ENCODE measurements at places on chromosomes 5 and 9. TPM values are rescaled to one million over a fixed set of nuclear protein-coding genes. Genes with fewer than 3 reads are reported as not detected.

DNA sequence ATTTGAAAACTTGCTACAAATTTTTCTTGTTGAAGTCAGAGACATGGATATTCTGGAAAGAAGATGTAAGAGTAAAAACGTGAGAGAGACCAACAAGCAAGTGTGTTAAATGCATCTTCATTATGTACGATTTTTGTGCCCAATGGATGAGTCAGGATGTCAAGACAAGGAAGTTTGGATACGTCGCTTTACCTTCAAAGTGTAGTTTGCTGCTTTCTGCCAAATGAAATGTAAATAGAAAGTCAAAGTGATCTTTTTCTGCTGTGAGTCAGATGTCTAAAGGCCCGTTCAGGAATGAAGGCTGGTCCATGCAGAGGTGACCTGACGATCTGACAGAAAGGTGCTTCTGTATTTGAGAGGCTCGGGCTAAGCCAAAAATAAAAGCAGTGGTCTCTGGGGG is 273.1 kb upstream of the PIK3R1 start:
- no peak for DNase-seq

GRCh38 chr5:142323480-142324135 is 1.2 kb downstream of the SPRY4 start:
- DNase-seq = no peak

- no peak for DNase-seq
These were observed 63.4 kb downstream of the BARX1 start for GRCh38 chr9:93891549-93892310.

GRCh38 chr9:6757132-6757455 is 679 bp upstream of the KDM4C start:
- DNase-seq = no peak

GRCh38 chr5:175682664-175683063 is 24.8 kb downstream of the HRH2 start:
- no peak for DNase-seq

DNA sequence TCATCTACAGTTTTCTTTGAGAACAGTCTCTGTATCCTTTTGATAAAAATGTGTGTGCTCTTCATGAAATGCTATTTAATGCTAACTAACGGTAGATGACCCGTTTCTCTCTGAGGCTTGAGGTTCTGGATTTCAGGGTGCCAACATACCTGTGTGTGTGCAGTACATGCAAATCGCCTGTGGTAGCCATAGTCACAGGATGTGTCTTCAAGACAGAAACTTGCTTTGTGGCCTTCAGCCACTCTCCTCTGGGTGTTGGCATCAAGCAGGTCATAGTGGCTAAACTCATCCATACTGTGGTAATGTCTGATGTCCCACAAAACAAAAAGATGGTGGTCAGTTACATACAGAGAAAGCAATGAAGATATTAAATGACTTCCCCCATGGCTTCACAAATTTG is 4.2 kb downstream of the LOX start:
- DNase-seq = no peak

- no peak for DNase-seq
These were observed 526 bp upstream of the STXBP1 start for GRCh38 chr9:127611603-127611898.

GRCh38 chr5:44869928-44870327 is 61.2 kb downstream of the MRPS30 start:
- DNase-seq = no peak

DNA sequence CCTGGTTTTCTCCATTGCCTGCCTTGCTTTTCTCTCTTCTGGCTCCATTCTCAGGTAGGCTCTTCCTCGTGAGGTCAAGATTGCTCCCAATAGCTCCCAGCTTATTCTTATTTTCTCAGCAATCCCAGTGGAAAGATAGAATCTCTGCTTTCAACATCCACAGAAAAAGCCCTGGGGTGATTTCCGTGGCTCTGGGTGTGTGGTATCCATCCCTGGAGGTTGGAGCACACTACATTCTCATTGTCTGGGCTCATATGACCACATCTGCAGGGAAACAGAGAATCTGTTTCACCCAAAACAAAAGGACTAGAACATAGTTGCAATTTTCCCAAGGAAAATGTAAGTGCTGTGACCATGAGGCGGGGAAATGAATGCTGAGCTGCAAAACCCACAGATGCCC is 236.0 kb downstream of the TENT4A start:
- no peak for DNase-seq

DNA sequence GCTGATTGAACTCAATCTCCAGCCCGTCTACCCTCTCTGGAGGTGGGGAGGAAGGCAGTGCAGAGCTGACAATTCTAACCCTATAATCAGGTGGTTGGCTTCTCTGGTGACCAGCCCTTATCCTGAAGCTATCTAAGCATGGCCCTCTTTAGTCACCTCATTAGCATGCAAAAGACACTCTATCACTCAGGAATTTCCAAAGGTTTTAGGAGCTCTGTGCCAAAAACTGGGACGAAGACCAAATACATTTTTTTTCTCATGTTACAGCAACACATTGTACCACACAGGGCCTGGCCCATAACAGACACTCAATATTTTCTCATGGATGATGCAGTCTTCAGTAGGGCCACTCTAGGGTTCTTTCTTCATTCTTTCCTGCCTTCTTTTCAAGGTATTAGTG is 118.8 kb upstream of the VLDLR start:
- no peak for DNase-seq

DNA sequence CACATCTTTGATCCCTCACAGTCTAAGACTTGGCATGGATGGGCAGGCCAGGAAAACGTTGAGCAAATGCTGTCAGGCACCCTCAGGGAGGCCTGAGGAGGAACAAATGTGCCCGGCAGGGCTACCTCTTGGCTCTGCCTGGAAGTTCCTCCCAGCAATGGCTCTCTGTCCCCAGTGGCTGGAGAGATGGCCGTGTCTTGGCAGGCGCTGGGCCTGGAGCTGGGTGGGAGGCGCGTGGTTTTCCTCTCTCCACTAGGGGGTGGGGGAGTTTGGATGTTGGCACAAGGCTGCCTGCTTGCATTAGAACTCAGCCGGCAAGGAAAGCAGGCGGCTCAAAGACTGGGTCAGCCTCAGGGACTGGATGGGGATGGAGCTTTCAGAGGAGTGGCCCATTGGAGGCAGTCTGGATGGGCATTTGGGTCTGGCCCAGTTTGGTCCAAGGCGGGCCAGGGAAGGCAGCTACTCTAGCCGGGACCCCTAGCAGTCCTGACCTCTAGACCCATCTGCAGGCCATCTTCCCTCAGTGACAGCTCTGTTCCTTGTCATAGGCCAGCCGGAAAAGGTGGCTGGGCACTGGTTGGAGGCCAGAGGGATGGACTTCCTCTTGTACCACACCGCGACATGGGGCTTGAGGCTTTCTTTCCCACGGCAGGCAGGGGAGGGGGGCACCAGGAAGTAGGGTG is 68.2 kb upstream of the STC2 start:
- no peak for DNase-seq

GRCh38 chr9:110069326-110070248 is 138.4 kb downstream of the C9orf152 start:
- DNase-seq = no peak

- DNase-seq = no peak
These were observed 31.0 kb downstream of the GLDC start for GRCh38 chr9:6614489-6614888.

DNA sequence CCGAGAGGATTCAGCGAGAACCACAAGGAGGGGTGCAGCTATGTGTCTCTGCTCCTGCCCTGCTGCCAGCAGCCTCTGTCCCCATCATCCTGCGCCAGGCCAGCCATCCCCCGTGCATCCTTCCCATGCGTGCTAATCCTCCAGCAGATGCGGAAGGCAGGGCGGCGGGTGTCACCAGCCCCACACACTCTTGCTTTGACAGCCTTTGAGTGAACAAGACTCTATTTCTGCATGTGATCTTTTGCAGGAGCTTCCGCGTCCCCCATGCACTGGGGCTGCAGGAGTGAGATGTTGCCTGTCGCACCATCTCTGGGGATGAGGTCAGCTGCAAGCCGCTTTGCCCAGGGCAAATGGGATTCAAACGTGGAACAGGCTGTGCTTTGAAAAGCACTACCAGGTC is 58.0 kb upstream of the OLFM1 start:
- no peak for DNase-seq

- no peak for DNase-seq
These were observed 362.3 kb upstream of the PRR16 start for GRCh38 chr5:120101771-120102170.

DNA sequence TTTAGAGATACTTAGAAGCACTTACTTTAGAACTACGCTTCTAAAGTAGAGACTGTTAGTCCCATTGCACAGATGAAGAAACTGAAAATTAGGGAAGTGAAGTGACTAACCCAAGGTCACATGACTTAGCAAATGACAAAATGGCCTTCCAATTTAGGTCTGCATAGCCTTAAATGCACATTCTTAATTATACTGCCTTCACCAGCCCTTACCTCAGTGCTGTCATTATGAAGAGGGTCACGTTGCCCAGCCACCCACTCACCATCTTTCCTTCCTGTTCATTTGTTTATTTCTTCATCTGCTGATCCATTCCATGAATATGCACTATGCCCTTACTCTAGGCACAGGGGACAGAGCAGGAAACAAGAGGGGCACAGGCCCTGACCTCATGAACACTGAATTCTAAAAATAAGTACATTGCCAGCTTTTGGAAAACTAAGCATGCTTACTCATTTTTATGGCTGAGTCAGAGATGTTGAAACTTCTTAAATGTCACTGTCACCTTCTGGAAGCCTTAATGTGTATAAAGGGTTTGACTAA is 8.6 kb downstream of the HAVCR2 start:
- DNase-seq = no peak

- DNase-seq = no peak
These were observed 147.9 kb downstream of the DMRT2 start for GRCh38 chr9:1198085-1198484.

- no peak for DNase-seq
These were observed 82.3 kb downstream of the SECISBP2 start for GRCh38 chr9:89400403-89401116.

DNA sequence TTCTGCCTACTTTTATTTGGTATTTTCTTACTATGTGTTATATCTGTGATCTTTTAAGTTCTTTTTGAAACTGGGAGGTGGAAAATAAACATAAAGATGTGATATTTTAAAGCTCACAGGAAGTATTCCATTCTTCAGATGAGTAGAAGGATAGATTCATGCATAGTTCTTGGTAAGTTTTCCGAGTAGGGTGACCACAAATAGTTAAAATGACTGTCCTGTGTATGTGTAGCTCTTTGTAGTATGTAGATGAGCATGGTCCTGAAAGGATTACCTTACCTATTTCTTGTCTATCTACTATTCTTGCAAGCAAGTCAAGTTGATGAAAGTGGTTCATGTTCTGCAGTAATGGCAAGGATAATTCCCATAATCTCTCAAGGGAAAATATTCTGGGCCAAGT is 47.7 kb downstream of the SRFBP1 start:
- DNase-seq = no peak

DNA sequence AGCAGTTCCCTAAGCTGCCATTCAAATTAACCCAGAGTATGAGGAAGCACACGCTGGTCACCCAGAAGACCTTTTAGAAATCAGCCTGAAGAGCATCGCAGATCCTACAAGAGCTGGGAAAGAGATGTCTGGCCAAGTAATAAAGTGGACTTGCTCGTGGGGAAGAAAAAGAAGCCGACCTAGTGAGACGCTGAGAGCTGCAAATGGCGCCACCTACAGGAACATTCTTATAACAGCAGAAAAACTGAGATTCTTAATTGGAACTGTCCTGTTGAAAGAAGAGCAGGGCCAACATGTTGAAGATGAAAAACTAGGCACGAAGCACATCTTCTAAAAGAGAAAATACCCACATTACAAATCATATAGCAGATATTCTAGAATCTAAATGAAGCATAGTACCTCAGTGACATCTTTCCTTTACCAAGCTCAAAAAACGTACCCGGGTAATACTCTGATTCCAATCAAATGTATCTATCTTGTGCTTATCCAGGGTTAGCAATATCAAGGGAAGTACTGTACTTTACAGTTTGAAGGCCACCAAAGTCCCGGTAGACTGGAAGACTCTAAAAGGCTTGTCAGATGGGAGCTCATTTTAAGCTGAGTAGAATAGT is 3.9 kb upstream of the GNAQ start:
- DNase-seq = peak; percentile 84

- DNase-seq = no peak
These were observed 50.0 kb upstream of the ALDH1B1 start for GRCh38 chr9:38342532-38342931.

GRCh38 chr9:36676778-36677485 is 104.2 kb downstream of the MELK start:
- no peak for DNase-seq

DNA sequence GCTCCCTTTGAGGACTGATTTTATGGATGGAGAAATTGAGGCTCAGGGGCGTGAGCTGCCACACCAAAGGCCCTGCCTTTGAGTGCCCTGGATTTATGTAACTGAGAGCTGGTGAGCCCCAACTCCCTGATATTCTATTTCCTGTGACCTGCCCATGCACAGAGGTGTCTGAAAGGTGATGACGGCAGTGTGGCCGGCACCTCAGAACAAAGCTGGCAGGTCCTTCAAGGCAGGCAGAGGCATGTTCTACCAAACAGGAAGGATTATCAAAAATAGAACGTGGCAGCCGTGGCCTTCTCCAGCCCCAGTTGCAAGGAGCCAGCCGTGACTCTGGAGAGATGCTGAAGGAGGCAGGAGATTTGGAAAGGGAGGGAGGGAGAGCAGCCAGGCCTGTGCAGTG is 36.2 kb downstream of the INSYN2B start:
- no peak for DNase-seq

DNA sequence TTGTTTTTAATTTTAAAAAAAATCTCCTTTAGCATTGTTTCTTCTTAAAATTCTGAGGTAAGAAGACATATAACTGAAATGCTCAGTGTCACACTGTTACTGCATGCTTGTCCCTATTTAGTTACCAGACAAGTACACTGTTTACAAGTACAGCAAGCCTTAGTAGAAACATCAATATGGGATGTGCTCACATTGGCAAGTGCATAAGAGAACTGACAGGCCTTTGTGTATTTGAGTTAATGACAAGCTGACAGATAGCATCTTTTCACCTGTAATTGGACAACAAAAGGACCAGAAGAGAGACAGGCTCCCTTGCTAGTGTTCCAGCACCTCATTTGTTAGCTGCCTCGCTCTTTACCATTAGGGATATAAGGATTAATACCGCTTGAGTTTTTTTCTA is 63.6 kb downstream of the PDE4D start:
- DNase-seq = no peak

DNA sequence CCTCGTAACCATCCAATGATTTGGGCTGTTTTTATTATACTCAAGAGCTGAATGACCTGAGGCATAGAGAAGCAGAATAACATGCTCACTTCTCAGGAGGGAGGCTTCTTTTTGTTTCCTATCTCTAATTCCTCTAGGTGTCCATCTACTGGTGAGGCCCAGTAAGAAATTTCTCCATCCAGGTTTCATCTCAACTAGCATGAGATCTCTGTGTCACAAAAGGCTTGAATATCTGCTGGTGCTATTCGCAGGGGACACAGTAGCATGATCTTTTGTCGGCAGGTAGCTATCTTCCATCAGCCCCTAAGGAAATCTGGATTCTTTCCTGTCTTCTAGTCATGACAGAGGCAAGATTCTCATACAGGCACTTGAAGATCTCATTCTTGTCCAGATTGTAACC is 8.9 kb downstream of the IFNE start:
- no peak for DNase-seq

GRCh38 chr9:116724123-116724522 is 37.0 kb downstream of the TRIM32 start:
- DNase-seq = no peak

DAPK1 gene
- polyA plus RNA-seq = 25.5 TPM

CCL27 gene
- 0.67 TPM for polyA plus RNA-seq

CHD1 gene
- 25.4 TPM for polyA plus RNA-seq

FAM174A gene
- 31.0 TPM for polyA plus RNA-seq

DPM2 gene
- 21.8 TPM for polyA plus RNA-seq

LHX6 gene
- 7.7 TPM for polyA plus RNA-seq
